ENCODE measurements at places on chromosomes 11 and 22.

GRCh38 chr11:3857628-3858027 lies 2.2 kb downstream of the STIM1 start:
- no peak for DNase-seq

GRCh38 chr22:34036931-34037330 lies 116.7 kb upstream of the LARGE1 start:
- no peak for DNase-seq

DNA sequence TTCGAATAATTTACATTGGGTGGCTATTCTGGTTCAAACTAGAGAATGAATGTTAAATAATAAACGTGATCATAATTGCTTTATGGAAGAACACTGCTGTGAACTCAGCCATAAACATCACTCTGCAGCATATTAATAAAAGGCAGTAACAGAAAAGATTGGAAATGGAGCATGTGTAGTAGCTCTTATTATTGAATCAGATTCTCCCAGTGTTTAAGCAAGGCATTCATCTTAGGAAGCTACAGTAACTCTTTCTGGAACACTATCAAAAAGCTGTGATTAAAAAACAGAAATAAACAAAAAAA lies 34.7 kb downstream of the ELMOD1 start:
- no peak for DNase-seq

GRCh38 chr11:60912223-60912850 lies 1.6 kb upstream of the TMEM109 start:
- DNase-seq = no peak

DNA sequence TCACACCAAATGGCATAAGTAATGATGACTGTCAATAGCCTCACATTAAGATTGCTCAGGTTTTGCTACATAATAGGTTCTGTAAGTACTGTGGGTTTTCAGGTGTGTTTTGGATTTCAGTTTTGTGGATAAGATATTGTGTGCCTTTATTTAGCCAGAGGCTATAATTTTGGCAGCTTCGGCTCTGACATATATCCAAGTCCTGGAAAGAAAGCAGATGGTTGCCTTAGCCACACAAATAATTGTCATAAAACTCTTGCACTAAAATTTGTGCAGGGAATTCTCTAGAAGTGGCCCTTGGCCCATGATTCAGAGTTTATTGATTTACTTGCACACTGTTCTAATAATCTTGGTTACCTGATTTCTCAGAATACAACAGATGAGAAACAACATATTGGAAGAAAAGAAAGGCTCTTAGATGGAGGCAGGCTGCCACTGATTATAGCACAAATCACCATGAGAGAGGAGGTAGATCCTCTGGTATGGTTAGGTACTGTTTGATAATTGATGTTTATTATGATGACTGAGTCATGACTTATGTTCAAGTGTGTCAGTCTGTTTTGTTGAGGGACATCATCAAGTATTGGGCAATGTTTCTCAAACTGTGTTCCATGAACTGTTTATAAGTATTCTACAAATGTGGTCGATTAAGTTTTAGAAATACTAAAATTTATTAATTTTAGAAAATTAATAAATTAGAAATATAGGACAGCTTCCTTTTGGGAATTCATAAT lies 9.6 kb downstream of the REXO2 start:
- peak; percentile 37 for DNase-seq

- DNase-seq = no peak
Measured at GRCh38 chr11:26726960-26727359, 5.1 kb upstream of the SLC5A12 start.

DNA sequence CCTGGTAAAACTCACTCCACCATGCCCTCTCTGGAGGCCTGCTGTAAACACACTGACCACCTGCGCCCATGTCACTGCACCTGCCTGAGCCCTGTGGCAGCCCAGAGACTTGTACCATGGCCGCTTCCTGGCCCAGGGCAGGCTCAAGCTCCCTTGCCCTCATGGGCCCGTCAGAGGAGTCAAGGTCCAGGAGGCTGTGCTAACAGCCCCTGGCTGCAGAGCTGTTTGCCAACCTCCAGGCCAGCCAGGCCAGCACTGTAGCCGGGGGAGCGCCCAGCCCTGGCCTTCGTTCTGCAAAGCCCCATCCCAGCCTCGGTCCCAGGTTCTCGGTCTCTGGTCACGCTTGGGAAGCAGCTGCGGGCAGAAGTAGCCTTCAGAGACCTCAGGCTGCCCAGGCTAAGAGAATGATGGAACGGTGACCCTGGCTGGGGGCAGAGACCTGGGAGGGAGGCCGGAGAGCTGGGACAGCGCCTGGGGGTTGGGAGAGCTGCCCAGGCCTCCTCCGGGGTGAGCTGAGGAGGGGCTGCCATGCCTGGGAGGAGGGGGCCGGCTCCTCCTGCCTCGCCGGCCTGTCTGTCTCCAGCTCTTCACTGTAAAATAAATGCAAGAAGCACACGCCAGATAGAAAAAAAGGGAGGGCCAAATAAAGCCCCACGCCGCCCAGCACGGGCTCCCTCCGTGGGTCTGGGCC lies 11.9 kb upstream of the TCF20 start:
- DNase-seq = no peak

DNA sequence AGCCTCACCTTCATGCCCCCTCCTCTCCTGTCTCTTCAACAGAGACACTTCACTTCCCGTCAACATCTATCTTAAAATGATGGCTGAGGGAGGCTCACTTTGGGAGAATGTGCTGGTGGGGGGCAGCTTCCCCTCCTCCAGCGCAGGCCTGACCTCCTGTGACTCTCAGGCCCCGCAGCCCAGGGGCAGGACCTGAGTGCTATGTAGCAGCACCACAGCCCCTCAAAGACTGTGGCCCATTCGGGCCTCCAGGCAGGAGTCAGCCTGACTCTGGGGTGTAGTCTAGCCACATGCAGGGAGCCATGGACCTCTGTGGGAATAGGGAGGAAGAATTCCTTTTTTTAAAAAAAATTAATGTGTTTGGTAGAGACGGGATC lies 43.7 kb downstream of the DKK3 start:
- DNase-seq = no peak

- DNase-seq = no peak
Measured at GRCh38 chr22:46113910-46114517, 36.3 kb upstream of the PPARA start.

GRCh38 chr11:130720232-130721022 lies 195.9 kb downstream of the SNX19 start:
- DNase-seq = no peak

DNA sequence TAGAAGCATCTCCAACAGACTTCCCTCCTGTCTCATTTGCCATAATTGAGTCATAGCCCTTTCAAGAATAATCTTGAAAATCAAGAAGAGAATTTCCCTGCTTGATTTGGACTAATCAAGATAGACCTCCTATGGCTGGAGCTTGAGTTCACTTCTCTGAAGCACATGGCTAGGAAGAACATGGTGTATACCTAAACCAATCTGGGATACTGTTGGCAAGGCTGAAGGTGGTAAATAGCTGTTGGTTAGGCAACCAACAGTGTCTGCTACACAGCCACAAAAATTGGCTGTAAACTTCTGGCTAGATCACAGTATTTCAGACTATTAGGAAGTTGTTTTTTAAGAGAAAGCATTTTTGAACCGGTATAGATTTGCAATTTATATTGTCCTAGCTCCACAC lies 4.9 kb downstream of the CRYAB start:
- no peak for DNase-seq

GRCh38 chr11:121561716-121562115 lies 108.9 kb upstream of the SORL1-AS1 start:
- no peak for DNase-seq

GRCh38 chr11:62908468-62909072 lies 12.6 kb downstream of the CHRM1 start:
- DNase-seq = no peak

DNA sequence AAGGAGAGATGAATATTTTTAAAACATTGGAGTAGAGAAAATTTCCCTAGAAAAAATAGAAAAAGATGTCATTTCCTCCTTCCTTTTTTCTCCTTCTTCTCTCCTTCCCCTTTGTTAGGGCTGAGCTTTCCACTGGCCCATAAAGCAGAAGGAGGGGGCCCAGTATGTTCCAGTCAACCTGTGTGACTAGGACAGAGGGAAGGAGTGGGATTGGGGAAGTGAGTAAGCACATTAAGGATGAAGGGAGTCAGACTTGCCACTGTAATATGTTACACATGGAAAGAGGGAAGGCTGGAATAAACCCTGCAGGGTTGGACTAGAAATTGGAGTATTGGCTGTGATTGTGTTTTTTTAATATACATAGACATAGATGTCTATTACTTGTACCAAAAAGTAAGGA lies 20.1 kb upstream of the SPINDOC start:
- no peak for DNase-seq

- no peak for DNase-seq
Measured at GRCh38 chr11:96246718-96247552, 96.1 kb downstream of the MAML2 start.

DNA sequence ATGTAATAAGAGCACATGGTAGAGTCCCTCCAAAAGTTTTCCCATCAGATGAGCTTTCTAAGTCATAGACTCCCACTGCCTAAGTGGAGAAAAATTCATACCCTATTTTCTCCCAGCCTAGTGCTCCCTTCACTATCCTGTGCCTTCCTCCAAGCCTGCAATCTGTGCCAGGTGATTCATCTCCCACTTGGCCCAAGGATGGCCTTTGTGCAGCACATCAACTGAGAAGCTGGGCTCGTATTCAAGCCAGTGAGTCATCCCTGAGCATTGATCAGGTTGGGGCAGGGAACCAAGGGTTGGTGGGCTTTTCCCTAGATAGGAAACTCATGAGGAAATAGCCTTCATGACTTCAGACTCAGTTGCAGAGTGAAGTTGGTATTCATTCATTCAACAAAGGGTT lies 64.6 kb downstream of the PANX1 start:
- DNase-seq = peak; percentile 85

DNA sequence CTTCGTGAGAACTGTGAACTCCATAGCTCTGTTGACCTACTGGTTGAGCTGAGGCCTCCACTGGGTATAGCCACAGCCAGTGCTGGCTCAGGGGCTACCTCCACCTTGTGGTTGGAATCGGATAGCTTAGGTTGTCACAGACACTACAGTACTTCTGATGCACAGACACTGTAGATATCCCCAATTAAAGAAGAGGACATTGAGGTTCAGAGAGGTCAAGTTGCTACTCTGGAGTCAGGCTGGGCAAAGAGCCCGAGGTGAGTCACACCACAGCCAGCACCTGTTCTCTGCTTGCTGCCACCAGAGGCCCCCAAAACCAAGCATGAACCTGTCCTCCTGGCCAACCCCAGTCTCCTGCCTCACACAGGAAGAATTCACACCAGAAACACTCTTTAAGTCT lies 5.4 kb downstream of the UFD1 start:
- peak; percentile 18 for DNase-seq

DNA sequence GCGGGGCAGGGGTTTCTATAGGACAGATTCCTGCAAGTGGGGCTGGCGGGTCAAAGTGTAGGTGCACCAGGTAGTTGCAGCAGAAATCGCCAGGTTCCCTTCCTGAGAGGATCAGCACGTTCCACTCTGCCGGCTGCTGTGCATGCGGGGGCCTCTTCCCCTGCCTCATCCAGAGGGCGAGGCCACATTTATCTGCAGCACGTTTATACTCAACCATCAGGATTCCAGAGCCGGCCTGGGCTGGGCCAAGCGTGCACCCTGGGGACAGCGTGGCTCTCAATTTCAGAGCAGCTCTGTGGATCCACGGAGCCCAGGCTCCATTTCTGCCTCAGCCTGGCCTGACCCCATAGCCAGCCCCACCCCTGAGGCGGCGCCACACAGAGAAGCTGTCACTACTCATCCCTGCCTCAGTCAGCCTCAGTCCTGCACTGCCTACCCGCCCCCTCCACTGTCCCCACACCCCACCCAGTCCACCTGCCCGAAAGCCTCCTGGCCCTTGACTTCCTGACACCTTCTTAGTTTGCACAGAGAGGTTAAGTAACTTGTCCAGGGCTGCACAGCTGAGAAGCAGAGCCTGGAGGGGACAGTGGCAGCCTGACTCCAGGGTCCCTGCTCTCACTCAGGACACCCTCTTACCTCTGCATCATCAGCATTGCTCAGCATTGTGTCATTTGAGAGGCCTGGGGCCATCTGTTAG lies 45.9 kb upstream of the RTL6 start:
- no peak for DNase-seq

GRCh38 chr11:126548581-126549550 lies 193.4 kb downstream of the ST3GAL4 start:
- no peak for DNase-seq

GRCh38 chr22:40482391-40482790 lies 112.0 kb downstream of the SGSM3 start:
- no peak for DNase-seq

DNA sequence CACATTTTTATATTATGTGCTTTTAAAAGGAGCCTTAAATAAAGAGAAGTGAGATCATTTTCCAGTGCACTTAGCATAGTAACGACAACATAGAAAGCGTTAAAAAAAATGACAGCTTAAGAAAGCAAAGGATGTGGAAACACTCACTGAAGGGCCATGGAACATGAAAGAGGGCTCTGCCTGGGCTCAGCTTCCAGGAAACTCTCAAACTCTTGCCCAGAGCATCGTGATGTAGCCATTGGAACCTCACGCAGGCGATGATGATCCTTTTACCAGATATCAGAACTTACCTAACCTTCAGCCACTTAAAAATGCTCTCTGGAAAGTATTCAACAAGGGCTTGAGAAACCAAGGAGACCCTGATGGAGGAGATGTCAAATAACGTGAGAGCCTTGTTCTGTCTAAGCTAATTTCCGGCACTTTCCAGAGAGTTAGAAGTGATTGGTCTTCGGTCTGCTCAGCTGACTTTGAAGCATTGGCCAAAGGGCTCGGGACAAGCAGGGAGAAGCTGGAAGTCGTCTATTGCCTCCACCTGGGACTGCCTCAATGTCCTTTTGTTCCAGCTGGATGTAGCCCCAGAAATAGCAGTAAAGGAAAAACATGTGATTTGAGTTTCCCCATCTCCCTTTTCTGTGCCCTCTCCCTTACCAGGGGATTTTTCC lies 21.5 kb upstream of the ETS1 start:
- DNase-seq = no peak

- peak; percentile 75 for DNase-seq
Measured at GRCh38 chr11:73157101-73158010, 15.2 kb upstream of the FCHSD2 start.

- no peak for DNase-seq
Measured at GRCh38 chr11:14073849-14074476, 111.4 kb downstream of the SPON1 start.

- no peak for DNase-seq
Measured at GRCh38 chr11:8317159-8317558, 53.5 kb upstream of the LMO1 start.

DNA sequence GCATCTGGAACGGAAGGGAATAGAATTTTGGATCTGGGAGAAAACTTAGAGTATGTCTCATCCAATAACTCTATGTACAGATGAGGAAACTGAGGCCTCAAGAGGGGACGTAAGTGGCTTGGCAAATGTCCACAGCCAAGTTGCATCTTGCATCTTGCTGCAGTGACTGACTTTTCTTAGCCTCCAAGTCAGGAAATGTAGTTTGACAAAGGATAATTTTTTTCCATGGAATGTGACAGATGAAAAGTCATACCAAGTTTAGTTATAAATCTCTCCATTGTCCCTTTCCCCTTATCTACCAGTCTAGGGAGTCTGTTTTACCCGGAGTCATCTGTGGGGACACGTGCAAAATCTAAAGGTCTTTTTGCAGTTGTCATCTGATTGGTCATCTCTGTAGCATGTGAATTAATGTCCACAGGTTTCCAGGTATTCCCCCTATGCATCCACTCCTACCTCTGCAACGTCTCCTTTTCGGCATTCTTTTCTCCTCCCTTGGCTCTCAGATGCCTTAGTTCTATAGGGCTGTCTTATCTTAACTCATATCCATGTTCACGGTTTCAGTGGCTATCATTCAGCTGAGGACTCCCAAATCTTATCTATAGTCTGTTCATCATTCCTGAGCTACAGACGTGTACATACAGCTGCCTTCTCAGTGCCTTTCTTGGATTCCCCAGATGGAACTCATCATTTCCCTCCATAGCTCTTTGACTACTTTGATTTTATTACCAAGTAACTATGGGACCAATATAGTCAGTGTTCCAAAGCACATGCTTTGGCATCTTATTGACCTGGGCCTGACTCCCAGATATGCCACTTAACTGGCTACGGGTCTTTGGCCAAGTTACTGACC lies 139.5 kb upstream of the TIMP3 start:
- peak; percentile 70 for DNase-seq

All from ELR (cell line).